ENCODE measurements at places on chromosomes 4 and X.
A peak's percentile ranks its signal among the peaks of the same experiment; 100 is the strongest.

DNA sequence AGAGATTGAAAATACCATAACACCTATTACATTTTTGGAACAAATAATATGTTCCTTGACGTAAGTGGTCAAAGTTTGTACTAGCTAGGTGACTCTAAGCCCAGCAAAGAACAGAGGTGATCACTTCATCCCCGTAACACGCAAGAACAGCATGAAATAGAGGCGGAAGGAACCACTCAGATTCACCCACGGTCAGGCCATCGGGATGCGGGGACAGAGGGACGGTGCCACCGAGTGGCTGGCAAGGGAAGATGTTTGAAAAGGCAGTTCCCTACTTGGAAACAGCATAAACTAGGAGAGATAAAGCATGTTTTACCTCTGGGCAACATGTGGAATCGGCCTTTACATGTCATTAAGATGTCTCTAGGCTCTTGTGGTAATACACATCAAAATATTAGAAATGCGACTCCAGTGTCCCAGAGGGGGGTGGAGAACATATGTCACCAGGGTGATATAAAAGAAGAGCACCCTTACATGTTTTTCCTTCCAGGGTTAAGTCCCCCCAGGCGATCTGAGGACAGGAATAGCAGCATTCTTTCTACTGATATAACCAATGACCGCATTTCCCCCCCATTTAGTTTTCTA, 84.0 kb downstream of the PHKA2 start:
- DNase-seq = peak; percentile 16

DNA sequence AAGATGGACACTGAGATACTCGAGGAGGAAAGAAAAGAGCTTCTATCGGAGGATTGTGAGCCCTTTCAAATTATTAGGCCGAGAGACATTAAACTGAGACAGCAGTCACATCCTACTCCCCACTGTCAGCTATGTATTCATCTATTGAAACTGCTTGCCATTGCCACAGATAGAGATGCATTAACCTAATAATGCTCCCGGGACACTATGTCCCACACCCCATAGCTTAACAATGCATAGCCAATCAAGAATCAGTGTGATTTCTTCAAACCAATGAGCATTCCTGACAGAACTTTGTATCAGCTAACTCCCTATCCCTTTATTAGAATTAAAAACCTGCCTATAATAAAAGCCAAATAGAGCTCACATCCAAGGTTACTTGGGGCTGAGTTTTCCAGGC, 118.1 kb upstream of the NEIL3 start:
- no peak for DNase-seq

DNA sequence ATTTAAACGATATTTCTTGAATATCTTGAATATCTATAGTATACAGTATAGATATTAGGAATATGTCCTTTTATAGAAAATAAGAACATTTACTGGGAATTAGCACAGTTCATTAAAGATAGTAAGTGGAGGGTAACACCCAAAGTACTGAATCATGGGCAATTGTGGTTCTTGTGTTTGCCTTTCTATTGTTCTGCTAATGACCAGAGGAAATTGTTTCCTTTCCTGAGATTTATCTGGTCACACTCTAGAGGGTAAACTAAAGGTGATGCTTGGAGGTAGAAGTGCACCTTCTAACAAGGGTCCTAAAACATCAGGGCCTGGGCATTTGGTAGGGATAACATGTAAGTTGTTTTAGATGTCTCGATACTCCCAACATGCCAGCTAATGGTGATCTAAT, 241.3 kb upstream of the SFRP2 start:
- DNase-seq = no peak

GRCh38 chr4:137599734-137600133, 67.4 kb upstream of the PCDH18 start:
- DNase-seq = no peak

GRCh38 chr4:3762753-3763549, 3.2 kb upstream of the ADRA2C start:
- DNase-seq = peak; percentile 58

DNA sequence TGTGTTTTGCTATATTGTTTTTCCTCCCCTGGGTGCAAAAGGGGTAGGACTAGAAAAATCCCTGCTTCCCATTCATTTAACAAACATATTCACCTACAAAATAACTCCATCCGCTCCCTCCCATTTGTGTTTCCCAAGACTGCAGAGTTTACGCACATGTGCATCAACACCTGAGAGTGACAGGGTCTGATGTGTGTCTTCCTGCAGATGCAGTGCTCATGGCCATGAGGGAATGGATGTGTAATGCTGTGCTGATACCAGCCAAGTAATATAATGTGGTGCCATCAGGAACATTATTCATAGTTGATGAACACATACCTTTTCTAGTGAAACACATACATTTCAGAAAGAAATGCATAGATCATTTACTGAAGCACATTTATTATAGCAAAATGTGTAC, 83.2 kb downstream of the CXXC4 start:
- no peak for DNase-seq

DNA sequence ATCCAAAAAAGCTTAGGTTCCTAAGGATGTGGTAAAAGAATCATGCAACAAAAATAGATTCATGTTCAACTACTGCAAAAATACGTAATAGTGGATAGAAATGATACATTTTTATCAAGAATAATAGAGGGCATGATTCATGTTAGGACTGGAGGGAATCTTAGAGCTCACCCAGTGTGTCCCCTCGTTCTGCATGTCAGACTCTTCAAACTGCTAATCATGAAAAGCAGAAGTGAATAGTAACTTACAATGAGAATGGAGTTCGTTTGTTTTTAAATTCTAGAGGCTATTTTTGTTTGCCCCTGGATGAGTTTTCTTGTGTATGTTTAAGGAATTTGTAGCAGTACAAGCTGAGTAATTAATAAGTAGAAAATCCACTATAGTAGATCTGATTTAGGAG, 79.4 kb downstream of the MSL3 start:
- no peak for DNase-seq

DNA sequence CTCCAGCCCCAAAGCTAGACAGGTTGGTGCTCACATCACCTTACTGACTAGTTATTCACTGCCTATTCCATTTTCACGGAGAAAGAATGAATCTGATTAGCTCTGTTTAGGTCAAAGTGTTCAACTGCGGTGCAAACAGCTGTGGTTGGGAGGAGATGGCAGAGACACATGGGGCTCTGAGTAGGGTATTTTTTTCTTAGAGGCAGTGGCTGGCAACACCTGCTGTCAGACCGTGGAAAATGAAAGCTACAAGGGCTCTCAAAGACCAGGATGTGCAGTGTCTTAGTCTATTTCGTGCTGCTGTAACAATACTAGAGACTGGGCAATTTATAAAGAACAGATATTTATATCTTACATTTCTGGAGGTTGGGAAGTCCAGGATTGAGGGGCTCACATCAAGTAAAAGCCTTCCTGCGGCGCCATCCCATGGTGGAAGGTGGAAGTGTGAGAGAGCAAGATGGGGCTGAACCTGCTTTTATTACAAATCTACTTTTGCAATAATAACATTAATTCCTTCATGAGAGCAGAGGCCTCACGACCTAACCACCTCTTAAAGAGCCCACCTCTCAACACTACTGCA, 10.6 kb downstream of the NYX start:
- no peak for DNase-seq

GRCh38 chr4:186472948-186473347, 82.4 kb downstream of the MTNR1A start:
- DNase-seq = peak; percentile 10

- peak; percentile 83 for DNase-seq
These were observed 70.2 kb downstream of the CLDN22 start for GRCh38 chr4:183249854-183250253.

GRCh38 chr4:37976991-37977470, 16.8 kb downstream of the PTTG2 start:
- peak; percentile 92 for DNase-seq

DNA sequence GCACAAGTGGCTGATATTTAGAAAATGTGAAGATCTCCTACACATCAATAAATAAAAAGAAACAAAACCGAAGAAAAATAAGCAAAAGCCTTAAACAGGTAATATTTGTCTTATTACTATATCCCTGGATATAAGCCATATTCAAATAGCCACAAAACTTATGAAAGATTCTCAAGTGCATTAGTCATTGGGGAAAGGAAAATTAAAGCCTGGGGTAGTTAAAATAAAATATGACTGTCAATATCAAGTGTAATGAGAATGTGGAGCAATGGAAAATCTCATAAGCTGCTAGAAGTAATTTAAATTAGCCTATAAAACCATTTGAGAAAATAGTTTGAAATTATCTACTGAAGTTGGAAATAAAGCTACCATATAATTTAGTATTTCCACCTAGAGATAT, 399.9 kb downstream of the GASK1B start:
- no peak for DNase-seq
